ENCODE measurements at places on chromosomes 7 and 10. TPM values are rescaled to one million over a fixed set of nuclear protein-coding genes. Genes with fewer than 3 reads are reported as not detected.

SFTPA2 gene
- total RNA-seq, result not detected

HOXA6 gene
- total RNA-seq, result 5.7 TPM

CDNF gene
- total RNA-seq, result 4.4 TPM

COBL gene
- 5.0 TPM for total RNA-seq

CYP3A4 gene
- not detected for total RNA-seq

IL2RA gene
- total RNA-seq, result not detected

AKR1C4 gene
- total RNA-seq, result not detected

ANKRD30A gene
- 7.1 TPM for total RNA-seq

Measured in A375 (cell line).